H1 (cell line): ENCODE measurements at places on chromosomes 1 and 21.
A peak's percentile ranks its signal among the peaks of the same experiment; 100 is the strongest.

DNA sequence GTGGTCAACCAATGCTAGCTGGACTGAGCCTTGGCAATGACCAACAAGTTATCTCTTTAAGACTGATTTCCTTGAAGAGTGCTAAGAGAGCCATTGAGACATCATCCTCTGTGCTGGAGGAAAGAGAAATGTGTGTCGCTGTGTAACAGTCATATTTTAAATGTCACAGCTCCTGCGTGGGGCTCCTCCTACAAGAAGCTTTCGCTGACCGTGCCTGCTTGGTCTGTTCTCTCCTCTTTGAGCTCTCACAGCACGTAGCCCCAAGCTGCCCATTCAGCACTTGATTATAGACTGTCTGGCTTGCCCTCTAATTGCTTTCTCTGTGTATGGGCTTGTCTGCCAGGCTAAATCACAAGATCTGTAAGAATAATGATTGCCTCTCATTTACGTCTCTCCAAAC is 221.3 kb downstream of the FOXD2 start:
- no peak for DNase-seq

DNA sequence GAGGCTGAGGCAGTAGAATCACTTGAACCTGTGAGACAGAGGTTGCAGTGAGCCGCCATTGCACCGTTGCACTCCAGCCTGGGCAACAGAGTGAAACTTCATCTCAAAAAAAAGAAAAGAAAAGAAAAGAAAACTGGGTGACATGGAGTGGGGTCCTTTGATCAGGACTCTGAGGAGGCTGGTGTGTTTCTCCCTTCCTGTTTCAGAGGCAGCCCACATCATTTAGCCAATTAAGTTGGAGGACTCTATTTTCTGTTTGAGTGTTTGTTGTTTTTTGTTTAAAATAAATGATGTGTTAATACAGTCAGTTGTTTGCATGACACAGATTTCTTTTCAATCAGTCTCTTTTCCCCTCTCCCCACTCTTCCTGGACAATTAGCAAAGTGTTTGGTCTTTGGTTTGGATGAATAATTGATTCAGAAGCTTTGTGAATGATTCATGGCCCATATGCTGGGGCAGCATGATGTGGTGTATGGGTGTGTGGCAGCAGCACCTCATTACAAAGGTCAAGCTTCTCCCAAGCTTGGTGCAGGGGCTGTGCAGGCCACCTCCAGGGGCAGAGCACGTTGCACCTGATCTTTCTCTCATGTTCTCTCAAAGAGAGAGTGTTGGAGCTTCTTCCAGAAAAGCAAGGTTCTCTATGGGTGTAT is 48.8 kb downstream of the CACNA1E start:
- DNase-seq: no peak

- peak; percentile 80 for DNase-seq
Observed at GRCh38 chr1:2199042-2199810, 4.7 kb upstream of the FAAP20 start.

DNA sequence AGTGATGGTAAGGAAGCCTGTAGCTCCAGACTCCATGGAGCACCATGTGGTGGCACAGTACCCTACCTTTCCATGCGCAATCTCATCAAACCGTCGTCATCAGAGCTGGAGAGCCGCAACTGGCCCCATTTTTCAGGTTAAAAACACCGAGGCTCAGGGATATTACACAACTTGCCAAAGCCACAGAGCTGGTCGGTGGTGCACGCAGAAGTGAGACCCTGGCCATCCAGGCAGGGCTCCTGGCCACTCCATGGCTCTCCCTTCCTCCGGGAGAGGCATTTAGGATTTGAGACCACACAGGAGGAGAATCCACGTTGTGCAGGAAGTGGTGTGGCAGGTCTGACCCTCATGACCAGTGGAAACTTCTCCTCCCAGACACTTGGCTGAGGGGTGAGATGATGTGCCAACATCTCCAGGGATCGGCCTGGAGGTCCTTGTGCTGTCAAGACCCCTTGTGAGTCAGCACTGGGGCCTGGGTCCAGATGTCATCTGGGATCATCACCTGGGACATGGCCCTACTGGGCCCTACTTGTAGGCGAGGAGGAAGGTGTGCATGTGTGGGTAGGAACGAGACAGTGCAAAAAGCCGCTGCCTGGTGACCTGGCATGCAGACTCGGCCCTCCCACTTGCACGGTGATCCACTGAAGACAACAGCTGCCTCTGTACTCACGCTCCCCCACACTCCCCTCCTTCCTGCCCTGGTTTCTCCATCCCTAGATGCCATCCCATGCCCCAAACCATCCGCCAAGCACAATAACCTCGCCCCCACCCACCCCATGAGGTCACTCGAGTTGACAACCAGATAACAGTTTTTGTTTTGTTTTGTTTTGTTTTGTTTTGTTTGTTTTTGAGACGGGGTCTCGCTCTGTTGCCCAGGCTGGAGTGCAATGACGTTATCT is 10.4 kb downstream of the TFF3 start:
- DNase-seq: no peak

- DNase-seq: peak; percentile 1
Observed at GRCh38 chr1:68819190-68819829, 322.4 kb upstream of the DEPDC1 start.

DNA sequence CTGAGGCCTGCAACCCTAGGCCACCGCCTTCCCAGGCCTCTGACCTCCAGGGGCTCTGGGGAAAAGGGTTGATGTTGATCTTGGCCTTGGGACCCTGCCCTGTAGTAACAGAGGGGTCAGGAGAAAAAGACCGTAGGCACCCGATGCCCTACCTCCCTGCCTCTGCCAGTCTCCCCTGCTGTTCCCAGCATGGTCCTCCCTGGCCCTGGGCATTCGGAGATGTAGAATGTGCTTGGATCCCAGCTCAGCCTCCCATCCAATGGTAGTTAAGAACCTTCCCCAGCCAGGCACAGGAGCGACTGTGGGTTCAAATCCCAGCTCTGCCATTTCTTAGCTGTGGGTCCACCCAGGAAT is 72.0 kb upstream of the TARDBP start:
- no peak for DNase-seq

- DNase-seq: no peak
Observed at GRCh38 chr1:155026154-155026553, 7.4 kb downstream of the DCST2 start.

GRCh38 chr1:15708486-15709137 is 24.5 kb downstream of the PLEKHM2 start:
- DNase-seq: no peak

GRCh38 chr1:47471163-47471562 is 33.3 kb downstream of the FOXD2 start:
- no peak for DNase-seq

DNA sequence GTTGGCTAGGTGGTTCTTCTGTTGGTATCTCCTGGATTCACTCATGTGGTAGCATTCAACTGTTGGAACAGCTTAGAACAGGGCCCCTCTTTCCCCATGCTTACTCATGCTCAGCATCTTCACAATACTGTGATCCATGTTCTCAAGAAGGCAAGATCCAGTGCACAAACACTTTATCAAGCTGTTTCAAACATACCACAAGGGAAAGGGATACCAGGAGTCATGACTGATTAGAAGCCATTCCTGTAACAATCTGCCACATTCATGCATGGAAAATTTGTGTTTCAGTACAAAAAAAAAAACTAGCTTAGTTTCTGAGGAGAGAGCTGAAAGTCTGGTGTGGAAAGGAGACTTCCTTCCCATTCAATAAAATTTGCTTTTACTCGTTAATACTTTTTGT is 169.8 kb upstream of the CACYBP start:
- no peak for DNase-seq

- DNase-seq: no peak
Observed at GRCh38 chr1:230828421-230828820, 39.9 kb downstream of the C1orf198 start.

GRCh38 chr1:246470585-246470984 is 36.5 kb downstream of the SMYD3 start:
- DNase-seq: no peak

DNA sequence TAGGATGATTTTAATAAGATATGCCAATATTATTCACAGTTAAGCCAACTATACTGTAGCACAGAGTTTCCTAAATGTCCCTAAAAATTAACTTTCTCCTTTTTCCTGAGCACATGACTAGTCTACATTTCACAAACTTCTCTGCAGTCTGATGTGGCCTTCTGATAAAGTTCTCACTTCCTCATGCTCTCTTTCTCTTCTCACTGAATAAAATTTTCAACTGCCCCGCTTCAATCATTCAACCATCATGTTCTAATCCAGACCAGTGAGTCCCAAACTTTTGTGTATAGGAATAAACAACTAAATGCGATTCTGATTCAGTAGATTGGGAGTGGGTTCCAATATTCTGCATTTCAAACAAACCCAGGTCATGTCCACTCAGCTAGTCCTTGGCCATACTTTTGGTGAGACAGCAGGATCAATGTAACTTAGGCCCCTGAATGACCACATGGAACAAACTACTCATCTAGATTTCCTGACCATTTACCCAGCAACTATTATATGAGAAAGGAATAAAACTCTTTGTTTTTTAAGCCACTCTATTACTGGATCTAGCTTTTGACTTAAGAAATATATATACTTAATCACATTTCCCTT is 20.1 kb downstream of the TUT4 start:
- no peak for DNase-seq

DNA sequence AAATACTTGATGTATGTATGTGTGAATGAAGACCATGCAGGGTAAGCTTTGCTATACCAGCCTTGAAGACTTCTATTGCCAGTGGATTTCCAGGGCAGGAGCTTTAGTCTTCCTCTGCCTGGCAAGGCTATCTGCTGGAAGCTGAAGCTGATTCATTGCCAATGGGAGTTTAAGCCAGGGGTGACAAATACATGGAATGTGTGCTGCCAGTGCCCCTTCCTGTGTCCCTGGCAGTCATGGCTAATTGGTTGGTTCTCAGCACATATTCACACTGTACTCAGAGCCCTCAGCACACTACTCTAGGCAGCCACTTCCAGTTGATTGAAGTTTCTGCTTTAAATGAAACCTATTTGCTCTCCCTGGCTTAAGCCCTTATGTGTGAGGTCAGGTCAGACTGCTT is 1.5 kb downstream of the ZSCAN20 start:
- DNase-seq: no peak
